Stimulated activated CD4-positive, alpha-beta T cell treated with anti-CD3 and anti-CD28 coated beads, Interleukin-15, amount 100 ng/mL, for 24 hours (primary cell): ENCODE measurements at places on chromosomes 3 and 15.

GRCh38 chr3:170040418-170040817, 2.6 kb downstream of the GPR160 start:
- DNase-seq, result no peak

DNA sequence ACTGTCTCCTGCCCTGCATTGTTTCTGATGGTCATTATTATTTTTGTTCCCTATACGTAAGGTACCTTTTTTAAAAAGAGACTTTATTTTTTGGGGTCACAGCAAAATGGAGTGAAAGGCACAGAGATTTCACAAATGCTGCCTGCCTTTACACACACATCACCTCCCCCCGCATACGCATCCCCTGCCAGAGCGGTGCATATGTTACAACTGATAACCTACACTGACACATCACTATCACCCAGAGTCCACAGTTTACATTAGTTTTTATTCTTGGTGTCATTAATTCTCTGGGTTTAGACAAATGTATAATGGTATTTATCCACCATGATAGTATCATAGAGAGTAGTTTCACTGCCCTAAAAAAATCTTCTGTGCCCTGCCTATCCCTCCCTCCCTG, 43.6 kb upstream of the KLF13 start:
- DNase-seq, result no peak

DNA sequence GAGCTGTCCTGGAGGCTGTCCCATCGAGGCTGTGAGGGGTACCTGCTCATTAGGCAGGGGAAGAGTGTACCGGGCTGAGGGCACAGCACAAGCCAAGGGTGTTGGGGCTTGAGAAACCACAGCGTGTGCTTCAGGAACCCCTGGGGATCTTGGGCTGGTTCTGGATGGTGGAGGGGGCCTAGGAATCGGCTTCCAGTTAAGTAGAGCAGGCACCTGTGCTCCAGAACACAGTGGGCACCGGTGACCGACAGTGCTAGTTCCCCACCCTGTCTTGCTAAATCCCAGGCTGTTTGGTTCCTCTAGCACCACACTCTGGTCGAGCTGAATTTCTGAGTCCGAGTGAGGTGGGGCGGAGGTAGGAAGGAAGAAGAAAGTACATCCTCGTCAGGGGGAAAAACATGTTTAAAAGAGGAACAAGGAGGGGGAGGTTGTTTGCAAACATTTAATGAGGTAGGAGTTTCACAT, 29.1 kb downstream of the SLC6A6 start:
- DNase-seq, result peak; percentile 31

- no peak for DNase-seq
Observed at GRCh38 chr15:51982770-51983103, 11.2 kb upstream of the LEO1 start.

- DNase-seq, result no peak
Observed at GRCh38 chr3:117798221-117798620, 1088.6 kb downstream of the TUSC7 start.

DNA sequence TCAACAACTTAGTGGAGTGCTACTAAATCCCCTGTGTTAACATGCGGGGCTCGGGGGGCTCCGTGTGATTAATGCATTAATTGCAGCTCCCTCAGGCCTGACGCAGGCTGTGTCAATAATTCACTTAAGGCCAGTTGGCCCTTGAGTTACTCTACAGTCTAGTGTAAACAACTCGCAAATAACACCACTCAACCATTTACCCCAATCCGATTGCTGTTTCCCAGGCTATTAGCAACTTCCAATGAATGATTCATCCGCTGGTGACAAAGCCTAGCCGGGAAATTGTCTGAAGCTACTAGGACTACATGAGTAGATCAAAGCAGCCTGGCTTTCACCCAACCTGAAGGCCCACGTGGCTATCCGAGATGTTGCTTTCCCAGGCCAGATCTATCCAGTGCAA, 121.3 kb upstream of the SOX14 start:
- no peak for DNase-seq

DNA sequence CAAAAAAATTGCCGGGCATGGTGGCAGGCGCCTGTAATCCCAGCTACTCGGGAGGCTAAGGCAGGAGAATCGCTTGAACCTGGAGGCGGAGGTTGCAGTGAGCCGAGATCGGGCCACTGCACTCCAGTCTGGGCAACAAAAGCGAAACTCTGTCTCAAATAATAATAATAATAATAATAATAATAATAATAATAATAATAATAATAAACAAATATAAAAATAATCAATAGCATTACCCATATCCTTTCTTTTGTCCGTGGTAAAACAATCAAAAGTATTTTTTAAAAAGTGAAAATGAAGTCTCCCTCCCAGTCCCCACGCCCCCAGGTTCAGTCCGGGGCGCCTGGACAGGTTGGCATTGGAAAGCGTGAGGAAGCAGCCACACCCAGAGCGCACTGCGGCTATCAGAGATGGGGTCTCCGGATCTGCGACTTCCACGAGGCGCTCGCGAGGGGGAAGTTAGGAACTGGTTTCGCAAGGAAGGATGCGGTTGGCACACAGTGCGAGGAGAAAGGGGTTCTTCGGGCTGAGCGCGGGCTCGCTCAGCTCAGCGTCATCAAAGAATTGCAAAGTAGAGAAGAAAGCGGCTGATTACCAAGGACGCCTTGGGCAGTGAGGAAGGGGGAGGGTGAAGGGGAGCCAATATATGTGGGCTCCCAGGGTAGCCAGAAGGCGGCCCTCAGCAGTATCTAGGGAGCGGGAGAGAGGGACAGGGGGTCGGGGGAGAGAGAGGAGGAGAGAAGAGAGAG, 69.5 kb upstream of the EPHB3 start:
- DNase-seq, result no peak

DNA sequence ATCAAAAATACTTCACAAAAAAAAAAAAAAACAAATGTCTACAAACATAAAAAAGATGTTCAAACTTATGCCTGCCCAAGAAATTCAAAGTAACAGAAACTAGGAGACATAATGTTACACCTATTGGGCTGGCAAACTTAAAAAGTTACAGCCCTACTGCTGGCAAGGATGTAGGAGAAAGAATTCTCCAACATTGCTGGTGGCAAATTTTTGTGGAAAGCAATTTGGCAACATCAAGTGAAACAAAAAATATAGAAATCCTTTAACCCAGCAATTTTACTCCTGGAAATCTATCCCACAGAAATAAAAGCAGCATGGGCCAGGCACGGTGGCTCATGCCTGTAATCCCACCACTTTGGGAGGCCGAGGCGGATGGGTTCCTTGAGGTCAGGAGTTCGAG, 73.2 kb downstream of the STAG1 start:
- DNase-seq, result no peak
